ENCODE measurements at places on chromosomes 1 and 21. TPM values are rescaled to one million over a fixed set of nuclear protein-coding genes. Genes with fewer than 3 reads are reported as not detected.

RAB13 gene
- 67.0 TPM for total RNA-seq

CHD5 gene
- 0.13 TPM for total RNA-seq

ACTA1 gene
- not detected for total RNA-seq

CHIA gene
- total RNA-seq: not detected

ERI3 gene
- total RNA-seq: 48.2 TPM

GPR25 gene
- not detected for total RNA-seq

VANGL2 gene
- not detected for total RNA-seq

KLF17 gene
- 1.4 TPM for total RNA-seq

ACTL8 gene
- total RNA-seq: 0.11 TPM

AGT gene
- total RNA-seq: 2.1 TPM

PTPN22 gene
- total RNA-seq: 8.6 TPM

HLX gene
- 6.4 TPM for total RNA-seq

CLCA4 gene
- total RNA-seq: not detected

CIART gene
- 13.1 TPM for total RNA-seq

NUF2 gene
- 7.6 TPM for total RNA-seq

UCK2 gene
- 44.4 TPM for total RNA-seq

Measured in articular chondrocyte of knee joint (primary cell).